Suprapubic skin (tissue), 4 donors: ENCODE measurements at places on chromosomes 11 and 22.

DNA sequence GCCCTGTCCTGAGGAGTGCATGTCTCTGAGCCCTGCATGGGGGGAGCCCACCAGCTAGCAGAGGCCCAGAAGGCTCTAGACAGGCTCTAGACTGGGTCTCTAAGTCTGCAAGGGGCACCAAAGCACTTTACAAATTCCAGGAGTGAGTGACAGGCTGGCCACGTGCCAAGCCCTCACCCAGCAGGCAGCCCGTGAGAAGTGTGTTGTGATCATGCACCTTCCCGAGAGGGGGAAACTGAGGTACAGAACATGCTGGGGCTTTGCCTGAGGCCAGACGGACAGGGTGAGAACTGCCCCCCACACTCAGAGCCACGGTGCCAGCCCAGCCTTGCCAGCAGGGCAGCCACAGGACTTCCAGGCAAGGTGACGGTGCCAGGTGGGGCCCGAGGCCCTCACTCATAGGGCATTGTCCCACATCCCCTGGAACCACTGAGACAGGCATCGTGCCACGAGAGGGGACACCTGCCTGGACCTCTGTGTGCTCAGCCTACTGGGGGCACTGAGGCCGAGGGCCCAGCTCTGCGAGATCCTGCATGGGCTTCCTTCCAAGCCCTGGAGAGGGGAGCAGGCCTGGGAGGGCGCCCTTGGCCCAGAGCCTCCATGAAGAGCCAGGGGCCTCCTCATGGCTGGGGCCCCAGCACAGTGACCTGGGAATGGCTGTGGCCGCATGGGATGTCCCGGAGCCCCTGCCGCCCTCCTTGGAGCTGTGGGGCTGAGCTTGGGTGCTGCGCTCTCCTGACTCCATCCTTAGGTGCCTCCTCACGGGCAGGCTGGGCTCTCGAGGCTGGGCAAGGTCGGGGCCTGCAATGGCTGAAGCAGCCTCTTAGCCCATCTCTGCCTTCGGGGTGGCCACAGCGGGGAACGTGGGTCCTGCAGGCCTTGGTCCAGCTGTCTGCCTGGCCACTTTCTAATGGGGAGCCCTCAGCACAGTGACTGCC is 121.5 kb downstream of the KCNQ1OT1 start:
- H3K4me3 ChIP-seq, result no peak overlapping the region
- H3K27me3 ChIP-seq, result no peaks in the 10 kb centered on the region
- H3K27ac ChIP-seq, result no peak overlapping the region
- H3K36me3 ChIP-seq, result no peaks in the 10 kb centered on the region
- DNase-seq, result peak; percentile 67

- peaks cover 21% of the 10 kb centered on the region for H3K27me3 ChIP-seq
- DNase-seq, result no peak
- H3K36me3 ChIP-seq, result no peaks in the 10 kb centered on the region
- H3K27ac ChIP-seq, result no peak overlapping the region
Observed at GRCh38 chr11:123211981-123212380, 16.9 kb upstream of the CLMP start.

- no peaks in the 10 kb centered on the region for H3K36me3 ChIP-seq
- no peaks in the 10 kb centered on the region for H3K27me3 ChIP-seq
- H3K4me3 ChIP-seq, result no peak overlapping the region
- DNase-seq, result no peak
- H3K27ac ChIP-seq, result no peak overlapping the region
Observed at GRCh38 chr11:123231777-123232176, 36.7 kb upstream of the CLMP start.

DNA sequence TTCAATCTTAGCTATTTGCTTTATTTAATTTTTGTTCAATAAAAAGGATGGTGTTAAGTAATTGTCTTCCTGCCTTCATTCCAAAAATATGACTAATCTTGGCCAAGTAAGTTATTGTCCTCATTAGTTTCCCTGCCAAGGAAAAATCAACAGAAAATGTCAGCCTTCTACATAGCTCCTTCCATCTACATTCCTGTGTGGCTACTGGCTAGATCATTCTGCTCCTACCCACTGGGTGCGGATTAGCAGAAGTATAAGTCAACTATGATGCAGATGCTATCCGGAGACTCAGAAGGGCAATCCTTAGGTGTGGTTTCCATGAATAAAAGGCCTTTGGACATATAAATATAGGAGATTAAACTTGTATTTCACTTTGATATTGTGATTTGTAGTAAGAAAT is 154.4 kb downstream of the SBF2 start:
- H3K36me3 ChIP-seq, result no peaks in the 10 kb centered on the region
- DNase-seq, result no peak
- no peak overlapping the region for H3K27ac ChIP-seq
- no peaks in the 10 kb centered on the region for H3K27me3 ChIP-seq
- no peak overlapping the region for H3K4me3 ChIP-seq

DNA sequence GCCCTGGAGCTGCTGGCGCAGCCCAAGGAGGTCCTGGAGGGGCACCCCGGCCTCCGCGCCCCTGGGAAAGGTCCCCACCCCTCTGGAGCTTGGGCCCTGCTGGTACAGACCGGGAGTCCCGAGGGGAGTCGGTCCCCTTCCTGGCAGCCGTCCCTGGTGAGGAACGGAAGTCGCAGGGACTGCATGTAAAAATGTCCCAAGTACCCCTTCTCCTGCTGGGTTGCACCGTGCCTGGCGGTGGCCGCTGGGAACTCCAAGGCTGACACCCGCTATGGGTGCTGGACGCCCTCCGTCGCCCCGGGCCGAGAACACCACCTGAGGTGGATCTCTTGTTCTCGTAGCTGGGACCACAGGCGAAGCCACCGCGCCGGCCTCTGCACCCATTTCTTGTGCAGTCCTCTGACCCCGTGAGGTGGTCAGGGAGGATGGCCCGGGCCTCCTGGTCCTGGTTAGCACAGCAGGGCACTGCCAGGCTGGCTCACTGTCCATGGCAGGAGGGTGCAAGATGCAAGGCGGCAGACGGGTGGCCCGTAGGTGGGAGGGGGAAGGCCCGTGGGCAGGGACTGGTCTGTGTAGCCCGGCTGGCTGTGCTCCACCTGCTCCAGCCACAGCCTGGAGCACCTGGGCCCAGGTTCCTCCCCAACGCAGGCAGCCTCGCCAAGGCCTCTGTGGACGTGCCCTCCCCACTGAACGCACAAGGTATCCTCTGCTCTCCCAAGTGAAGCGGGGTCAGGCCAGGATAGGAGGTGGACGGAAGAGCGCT is 165.2 kb downstream of the IGLL1 start:
- no peaks in the 10 kb centered on the region for H3K36me3 ChIP-seq
- DNase-seq, result peak; percentile 52
- H3K4me3 ChIP-seq, result no peak overlapping the region
- no peaks in the 10 kb centered on the region for H3K4me1 ChIP-seq
- H3K27me3 ChIP-seq, result peaks cover 10% of the 10 kb centered on the region
- H3K27ac ChIP-seq, result no peak overlapping the region

- no peak overlapping the region for H3K4me3 ChIP-seq
- no peaks in the 10 kb centered on the region for H3K36me3 ChIP-seq
- H3K27ac ChIP-seq, result no peak overlapping the region
- no peak for DNase-seq
Observed at GRCh38 chr11:86438685-86439084, 64.0 kb downstream of the CCDC81 start.

- peaks cover 13% of the 10 kb centered on the region for H3K4me1 ChIP-seq
- H3K27ac ChIP-seq, result no peak overlapping the region
- DNase-seq, result no peak
- H3K4me3 ChIP-seq, result no peak overlapping the region
- no peaks in the 10 kb centered on the region for H3K27me3 ChIP-seq
Observed at GRCh38 chr11:68300076-68300830, 12.1 kb upstream of the LRP5 start.

DNA sequence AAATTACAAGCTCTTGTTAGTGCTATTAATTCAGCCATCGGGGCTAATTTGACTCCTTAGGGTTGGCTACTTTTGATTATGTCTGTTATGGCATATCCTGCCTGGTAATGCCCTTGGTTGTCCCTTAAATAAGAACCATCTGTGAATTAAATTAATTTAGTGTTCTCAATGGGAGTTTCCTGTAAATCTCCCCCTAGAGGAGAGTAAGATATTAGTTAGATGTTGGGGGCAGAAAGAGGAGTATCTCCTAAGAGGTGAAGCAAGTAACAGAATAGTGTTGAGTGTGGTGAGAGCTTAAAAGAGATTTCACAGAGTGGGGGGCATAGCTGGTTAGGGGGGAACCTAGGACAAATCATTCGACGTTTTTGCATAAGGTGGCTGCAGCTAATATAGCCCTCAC is 1126.9 kb downstream of the JRKL start:
- H3K4me1 ChIP-seq, result no peaks in the 10 kb centered on the region
- H3K27ac ChIP-seq, result no peak overlapping the region
- no peak for DNase-seq
- no peaks in the 10 kb centered on the region for H3K36me3 ChIP-seq

DNA sequence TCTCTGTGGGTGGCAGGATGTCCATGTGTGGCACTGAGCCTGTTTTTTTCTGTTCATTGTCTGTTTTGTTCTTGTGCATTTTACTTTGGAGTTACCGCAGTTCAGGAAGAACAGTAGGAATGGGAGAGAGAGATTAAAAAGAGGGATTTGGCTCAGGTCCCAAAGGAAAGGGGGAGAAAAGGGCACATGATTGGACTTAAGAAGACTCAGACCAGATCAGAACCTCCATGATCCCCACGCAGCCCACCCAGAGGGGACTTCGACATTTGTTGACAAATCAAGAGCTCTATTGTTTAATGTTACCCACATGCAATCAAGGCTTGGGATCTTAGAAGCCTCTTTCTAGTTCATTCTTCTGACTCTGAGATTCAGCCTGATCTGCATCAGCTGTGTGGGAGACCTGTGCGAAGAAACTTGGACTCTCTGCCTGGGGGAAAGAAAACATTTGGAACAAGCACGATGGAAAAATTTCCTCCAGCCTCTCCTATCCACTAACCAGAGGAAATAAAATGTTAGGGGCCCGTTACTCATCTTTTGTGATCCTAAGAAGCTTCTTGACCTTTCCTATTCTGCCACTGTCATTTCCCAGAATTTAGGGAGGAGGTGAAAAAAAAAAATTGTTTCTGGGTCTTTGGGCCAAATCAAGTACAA is 119.2 kb downstream of the SPON1 start:
- DNase-seq, result no peak
- H3K4me1 ChIP-seq, result peaks cover 23% of the 10 kb centered on the region
- no peaks in the 10 kb centered on the region for H3K27me3 ChIP-seq
- H3K4me3 ChIP-seq, result no peak overlapping the region
- H3K36me3 ChIP-seq, result no peaks in the 10 kb centered on the region

DNA sequence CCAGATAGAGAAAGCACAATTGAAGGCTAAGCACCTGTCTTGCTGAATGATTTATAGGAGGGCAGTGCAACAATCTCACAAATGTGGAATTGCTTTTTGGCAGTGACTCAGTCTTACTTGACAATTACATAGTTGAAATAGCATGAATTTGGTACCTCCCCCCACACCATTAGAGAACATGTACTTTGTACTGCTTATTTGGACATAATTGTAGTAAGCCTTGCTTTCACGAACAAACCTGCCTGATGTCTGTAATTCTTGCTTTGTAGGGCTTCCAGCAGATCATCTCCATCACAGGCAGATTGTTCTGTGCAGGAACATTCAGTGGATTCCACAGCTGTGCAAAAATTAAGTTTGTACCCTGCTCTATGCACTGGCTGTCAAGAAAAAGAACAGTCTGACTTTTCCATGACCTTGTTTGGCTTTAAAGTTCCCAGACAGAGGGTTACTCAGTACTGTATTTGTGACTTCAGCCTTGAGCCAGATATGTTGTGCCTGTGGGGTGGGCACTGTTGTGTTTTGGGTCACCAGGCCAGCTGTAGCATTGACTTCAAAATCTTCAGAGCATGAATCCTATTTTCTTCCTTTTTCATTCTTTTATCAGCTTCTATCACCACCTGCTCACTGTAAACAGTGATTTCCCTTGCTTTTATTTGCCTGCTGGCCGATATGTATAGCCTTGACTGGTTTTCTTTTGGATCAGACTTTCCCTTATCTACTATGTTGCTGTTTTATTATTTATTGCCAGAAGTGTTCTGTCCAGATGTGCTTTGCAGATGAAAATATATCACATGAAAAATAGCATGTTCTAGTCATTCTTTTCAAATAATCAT is 941.0 kb upstream of the CHORDC1 start:
- no peak overlapping the region for H3K4me3 ChIP-seq
- no peaks in the 10 kb centered on the region for H3K4me1 ChIP-seq
- no peaks in the 10 kb centered on the region for H3K27me3 ChIP-seq
- no peaks in the 10 kb centered on the region for H3K36me3 ChIP-seq

GRCh38 chr11:12253843-12254281 is 123.5 kb upstream of the PARVA start:
- no peak overlapping the region for H3K27ac ChIP-seq
- no peak overlapping the region for H3K4me3 ChIP-seq
- H3K36me3 ChIP-seq, result peaks cover 43% of the 10 kb centered on the region
- no peaks in the 10 kb centered on the region for H3K27me3 ChIP-seq
- no peak for DNase-seq

DNA sequence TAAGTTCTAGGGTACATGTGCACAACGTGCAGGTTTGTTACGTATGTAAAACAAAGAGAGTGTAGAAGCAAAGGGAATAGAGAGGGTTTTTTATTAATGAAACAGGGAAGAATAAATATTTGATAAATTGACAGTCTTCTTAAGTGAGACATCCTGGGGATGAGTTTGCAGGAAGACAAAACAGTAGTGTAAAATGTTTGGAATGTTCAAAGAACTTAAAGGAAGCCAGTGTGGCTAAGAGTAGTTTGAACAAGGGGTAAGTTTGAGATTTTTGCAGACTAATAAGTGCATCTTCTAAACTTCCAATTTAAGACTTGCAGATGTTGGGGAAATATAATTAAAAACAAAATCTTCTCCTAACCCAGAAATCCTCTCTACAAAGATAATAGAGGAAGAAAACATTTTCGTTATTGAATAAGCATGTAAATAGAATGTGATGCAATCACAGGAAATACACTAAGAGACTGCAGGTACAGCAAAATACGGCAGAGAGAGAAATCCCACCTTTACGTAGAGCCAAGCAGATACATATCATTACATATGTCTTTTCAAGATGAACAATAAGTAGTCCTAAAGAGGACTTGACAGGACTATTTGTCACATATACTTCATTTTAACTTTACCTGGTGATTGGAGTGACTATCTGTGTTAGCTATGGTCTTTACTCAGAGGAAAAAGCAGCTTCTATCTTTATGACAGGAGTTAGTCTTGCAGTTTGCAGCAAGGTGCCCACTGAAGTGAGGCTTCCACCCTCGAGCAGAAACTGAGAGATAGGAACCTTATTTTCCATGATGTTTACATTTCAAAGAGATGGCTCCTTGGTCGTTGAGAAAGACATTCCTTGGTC is 402.1 kb downstream of the CNTN5 start:
- H3K27me3 ChIP-seq, result no peaks in the 10 kb centered on the region
- DNase-seq, result no peak

GRCh38 chr22:37139762-37140161 is 10.0 kb downstream of the IL2RB start:
- DNase-seq, result no peak
- H3K27me3 ChIP-seq, result peaks cover 4% of the 10 kb centered on the region
- H3K36me3 ChIP-seq, result no peaks in the 10 kb centered on the region
- peaks cover 14% of the 10 kb centered on the region for H3K4me1 ChIP-seq
